Mesothelial cell of epicardium (in vitro differentiated cells): ENCODE measurements at places on chromosomes 4 and X.

DNA sequence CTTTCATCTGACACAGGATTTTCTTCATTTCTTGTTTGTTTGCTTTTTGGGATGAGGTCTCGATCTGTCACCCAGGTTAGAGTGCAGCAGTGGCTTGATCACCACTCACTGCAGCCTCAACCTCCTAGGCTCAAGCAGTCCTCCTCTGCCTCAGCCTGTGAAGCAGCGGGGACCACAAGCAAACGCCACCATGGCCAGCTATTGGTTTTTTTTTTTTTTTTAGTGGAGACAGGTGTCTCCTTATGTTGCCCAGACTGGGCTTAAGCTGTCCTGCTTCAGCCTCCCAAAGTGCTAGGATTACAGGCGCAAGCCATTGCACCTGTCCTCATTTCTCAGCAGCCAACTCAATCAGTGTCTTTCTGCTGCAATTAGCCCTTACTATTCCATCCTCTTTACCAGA is 10.3 kb downstream of the SPRY1 start:
- no peak for DNase-seq

DNA sequence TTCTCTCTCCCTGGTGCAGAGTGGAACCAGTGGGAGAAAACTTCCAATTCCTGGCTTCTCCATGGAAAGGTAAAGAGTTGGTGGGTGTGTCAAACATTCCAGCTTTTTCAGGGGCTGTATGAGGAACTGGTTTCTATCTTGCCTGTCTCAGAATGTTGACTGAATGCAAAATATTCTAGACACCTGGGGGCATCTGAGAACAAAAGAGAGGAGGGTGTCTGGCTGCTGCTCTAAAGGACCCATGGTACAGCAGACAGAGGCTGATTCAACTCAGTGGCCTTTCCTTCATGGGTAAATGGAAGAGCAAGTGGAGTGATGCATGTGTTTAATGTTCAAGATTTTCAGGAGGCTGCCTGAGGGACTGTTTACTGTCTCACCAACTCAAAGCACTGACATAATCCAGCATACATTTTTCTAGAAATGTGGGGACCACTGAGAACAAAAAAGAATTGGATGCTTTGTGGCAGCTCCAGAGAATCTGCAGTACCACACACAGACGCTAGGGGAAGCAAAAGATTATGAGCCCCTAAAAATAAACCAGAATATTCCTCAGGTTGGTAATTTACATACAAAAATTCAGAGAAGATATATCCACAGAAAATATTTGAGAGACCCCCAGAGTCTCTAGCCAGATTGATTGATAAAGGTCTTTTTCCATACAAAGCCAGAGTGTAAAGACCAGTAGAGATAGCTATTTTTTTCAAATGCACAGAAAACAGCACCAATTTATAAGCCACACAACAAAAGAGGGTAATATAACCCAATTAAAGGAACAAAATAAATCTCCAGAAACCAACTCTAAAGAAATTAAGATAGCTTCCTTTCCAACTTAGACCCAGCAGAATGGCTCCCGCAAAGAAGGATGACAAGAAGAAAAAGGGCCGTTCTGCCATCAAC is 48.0 kb upstream of the STARD8 start:
- DNase-seq: no peak

GRCh38 chr4:123767806-123768205 is 371.2 kb downstream of the SPRY1 start:
- DNase-seq: no peak

DNA sequence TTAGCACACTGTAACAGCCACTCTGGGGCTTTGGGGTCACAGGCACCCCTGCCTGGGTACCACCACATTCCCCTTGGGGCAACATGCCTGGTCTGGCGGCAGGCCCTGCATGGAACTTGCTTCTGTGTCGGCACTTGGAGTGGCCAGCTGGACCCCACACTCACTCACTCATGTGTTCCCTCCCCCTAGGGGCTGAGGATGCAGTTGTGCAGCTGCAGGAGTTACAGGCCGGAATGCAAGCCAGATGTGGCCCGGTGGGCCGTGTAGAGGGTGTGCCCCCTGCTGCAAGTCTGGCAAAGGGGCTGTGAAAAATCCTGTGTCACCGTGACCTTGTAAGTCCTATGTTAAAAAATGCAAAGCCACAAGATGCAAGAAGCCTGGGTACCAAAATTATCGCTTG is 34.2 kb downstream of the ATXN3L start:
- no peak for DNase-seq

- DNase-seq: no peak
Observed at GRCh38 chr4:174215961-174216680, 67.3 kb downstream of the FBXO8 start.
